GM12891 (cell line): ENCODE measurements at places on chromosomes 7 and 10.
A peak's percentile ranks its signal among the peaks of the same experiment; 100 is the strongest.

- DNase-seq = no peak
Measured at GRCh38 chr10:121448766-121449421, 149.3 kb downstream of the FGFR2 start.

- no peak for DNase-seq
Measured at GRCh38 chr10:72445851-72446250, 91.1 kb upstream of the DNAJB12 start.

- no peak for DNase-seq
Measured at GRCh38 chr10:1243486-1244234, 187.5 kb downstream of the WDR37 start.

DNA sequence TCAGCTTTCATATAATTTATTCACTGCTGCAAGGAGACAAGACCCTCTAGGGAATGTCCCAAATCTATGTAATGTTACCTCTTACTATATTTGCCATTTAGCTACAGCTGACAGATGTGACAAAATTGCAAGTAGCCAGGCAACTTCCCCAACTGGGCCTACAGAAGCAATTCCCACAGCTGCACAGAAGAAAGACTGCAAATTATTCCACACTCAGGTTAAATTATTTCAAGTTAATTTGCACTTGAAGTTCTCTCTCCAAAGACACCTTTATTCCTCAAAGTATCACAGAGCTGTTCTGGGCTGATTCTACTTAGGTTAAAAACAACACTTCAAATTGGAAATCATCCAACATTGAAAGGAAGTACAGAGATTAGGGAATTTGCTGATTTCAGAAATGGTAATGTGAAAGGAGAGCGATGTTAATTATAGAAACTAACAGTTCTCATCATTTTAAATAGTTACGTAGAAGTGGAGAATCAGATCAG, 133.6 kb downstream of the THSD7A start:
- DNase-seq = no peak

GRCh38 chr10:128712661-128713400, 586.6 kb upstream of the MKI67 start:
- DNase-seq = no peak

DNA sequence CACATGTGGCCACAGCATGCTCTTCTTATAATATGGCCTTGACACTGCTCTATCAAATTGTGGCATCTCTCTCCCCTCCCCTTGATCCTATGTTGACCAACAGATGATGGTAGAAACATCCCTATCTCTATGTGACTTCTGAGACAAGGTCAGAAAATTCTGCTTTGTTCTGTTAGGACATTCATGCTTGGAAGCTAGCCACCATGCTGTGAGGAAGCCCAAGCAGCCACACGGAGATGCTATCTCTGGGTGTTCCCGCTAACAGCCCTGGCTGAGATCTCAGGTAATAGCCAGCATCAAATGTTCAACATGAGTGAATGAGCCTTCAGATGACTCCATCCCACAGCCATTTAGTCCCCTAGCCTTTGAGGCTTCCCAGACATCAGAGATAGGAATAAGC, 36.8 kb upstream of the CPXM2 start:
- DNase-seq = no peak

DNA sequence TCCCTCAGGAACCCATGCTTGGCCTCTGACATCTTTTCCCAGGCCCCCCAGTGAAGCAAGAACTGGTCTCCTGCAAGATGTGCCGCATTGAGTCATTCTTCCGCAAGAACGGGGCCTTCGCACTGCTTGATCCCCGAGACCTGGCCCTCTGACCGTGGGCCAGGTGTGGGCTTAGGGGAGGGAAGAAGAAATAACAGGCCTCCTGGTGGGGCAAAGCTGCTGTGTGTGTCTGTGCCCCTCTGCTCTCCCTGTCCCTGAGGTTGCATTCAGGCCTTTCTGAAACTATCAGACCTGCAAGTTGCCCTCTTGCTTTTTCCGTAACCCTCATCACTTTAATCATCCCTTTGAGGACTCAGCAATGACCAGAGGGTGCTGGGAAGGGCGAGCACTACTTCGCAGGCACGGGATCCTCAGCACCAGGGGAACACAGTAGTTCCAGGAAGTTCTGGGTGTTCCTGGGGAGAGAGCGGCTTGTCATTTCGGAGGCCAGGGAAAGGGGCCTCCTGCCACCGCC, 6.0 kb downstream of the ATP6V1F start:
- DNase-seq = no peak

- DNase-seq = no peak
Measured at GRCh38 chr10:79066411-79067240, 2.1 kb upstream of the ZMIZ1 start.

DNA sequence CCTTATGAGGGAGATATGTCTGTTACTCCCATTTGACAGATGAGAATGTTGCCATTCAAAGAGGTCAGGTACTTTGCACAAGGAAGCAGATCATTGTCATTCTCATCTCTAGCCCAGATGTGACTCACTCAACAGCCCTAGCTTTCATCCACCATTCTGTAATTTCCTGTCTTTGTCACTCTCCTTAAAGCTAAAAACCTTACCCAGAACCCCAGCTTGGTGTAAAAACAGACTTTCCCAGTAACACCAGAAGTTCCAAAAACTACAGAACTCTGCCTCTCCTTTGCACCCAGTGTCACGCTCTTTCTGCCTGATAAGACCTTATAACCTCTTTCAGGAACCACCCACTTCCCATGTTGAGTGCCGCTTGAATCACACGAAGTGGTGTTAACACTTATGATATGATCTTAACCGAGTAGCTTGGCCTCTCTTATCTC, 89.1 kb upstream of the SP4 start:
- DNase-seq = no peak

GRCh38 chr10:19579761-19580545, 236.3 kb upstream of the PLXDC2 start:
- DNase-seq = no peak

- DNase-seq = peak; percentile 22
Measured at GRCh38 chr7:36723951-36724664, at the start of gene AOAH. Gene AOAH, minus strand, starts transcription at chr7:36724494. Its CDS starts 346 bp downstream, at chr7:36724148.

GRCh38 chr7:98221611-98222532, 10.6 kb downstream of the BHLHA15 start:
- peak; percentile 20 for DNase-seq

DNA sequence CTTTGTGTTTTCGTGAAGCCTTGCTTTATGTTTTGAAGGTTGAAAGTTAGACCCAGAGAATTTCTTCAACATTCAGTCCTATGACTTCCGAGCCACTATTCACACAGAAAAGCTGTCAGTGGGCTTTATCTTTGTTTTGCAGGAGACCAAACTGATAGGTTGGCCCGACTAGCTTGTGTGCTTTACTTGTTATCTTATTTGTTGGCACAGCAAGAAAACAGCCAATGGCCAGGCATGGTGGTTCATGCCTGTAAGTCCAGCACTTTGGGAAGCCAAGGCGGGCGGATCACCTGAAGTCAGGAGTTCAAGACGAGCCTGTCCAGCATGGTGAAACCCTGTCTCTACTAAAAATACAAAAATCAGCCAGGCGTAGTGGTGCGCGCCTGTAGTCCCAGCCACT, 16.0 kb upstream of the GDI2 start:
- DNase-seq = no peak

DNA sequence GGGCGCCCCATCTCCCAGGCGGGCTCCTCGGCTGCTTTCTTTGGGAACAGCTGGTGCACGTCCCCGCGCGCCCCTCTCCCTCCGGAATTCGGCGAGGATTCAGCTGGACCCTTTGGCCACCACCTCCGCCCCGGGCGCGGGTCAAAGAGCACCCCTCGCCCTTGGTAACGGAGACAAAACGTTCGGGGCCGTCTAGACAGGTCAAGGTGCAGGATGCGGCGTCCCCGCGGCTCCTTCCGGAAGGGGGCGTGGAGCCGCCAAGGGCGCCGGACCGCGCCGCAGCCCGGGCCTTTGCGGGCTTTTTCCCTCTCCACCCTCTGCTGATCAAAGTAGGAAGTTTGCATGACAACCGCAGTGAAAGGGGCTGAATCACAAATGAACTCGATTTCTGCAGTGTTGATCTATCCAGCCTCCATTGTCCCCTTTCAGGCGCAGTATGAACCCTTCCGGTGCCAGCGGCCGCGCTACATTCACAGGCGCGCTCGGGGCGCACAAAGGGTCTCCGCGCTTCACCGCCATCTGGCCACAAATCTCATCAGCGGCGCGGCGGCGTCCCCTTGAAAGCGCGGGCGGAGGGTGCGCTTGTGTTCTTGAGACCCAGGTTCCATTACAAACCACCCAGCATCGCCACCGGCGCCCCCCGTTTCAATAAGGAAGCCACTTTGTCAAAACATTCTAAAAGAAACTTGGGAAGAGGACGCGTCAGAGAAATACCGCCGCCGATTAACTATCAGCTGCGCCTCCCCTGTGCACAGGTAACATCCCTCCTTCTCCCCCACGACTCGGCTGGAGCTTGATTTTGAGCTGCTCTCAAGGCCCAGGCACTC, 36.4 kb downstream of the CNPY1 start:
- no peak for DNase-seq

GRCh38 chr10:114547514-114547913, 110.6 kb downstream of the ABLIM1 start:
- no peak for DNase-seq

GRCh38 chr10:132360766-132361447, 28.9 kb downstream of the LRRC27 start:
- peak; percentile 57 for DNase-seq

GRCh38 chr7:134891262-134891695, 95.0 kb upstream of the AGBL3 start:
- no peak for DNase-seq

DNA sequence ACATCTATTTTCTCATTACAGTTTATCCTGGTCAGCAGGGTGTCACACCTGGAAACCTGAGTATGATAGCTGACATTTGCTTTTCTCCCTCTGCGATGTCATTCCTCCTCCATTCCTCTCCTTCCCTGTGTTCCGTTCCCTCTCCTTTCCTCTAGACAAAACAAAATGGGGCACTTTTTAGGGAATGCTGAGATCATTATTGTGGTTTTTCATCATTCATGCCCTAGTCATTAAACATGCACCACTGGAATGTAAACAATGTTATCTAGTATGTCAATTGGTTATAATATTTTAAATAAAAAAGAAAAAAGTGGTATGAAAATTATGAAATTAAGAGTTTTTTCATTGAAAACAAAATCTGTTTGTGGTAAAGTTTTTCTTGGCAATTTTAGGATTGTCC, 132.6 kb downstream of the MAPK8 start:
- DNase-seq = no peak

- no peak for DNase-seq
Measured at GRCh38 chr7:11358637-11359036, 385.0 kb downstream of the PHF14 start.

GRCh38 chr7:70268179-70268578, 669.9 kb downstream of the AUTS2 start:
- no peak for DNase-seq

DNA sequence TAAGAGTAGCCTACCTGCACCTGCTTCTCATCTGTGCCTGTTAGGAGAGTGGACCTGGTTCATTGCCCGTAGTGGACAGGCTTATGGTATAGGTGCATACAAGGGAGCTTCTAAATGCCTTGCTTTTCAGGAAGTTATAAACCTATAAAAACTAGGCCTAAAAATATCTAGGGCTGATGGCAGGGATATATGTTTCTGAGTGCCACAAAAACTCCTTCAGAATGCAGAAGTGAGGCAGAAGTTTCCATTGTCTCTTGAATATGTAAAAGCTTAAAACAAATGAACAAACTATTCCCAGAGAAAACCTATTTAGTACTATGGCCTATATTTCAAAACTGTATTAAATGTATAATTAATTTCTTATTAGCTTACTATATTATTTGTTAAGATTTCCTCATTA, 91.8 kb downstream of the RNLS start:
- no peak for DNase-seq

GRCh38 chr10:97024168-97025073, 161.3 kb downstream of the SLIT1 start:
- no peak for DNase-seq

DNA sequence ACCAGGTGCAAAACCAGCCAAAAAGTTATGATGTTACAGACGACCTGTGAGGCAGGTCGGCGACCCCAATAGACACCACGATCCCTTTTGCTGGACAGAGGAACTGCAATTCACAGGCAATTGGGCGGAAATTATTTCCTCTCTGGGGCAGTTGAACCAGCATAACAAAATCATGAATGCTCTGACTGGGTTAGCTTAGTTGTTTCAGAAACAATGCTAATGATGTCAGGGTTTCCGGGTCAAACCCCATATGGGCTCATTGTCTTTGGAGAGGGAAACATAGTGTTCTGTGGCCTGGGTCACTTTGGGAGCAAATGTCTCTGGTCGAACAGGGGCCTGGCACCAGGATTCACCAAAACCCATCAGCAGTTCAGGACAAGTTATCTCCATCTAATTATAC, 669.1 kb upstream of the NRP1 start:
- DNase-seq = no peak

- no peak for DNase-seq
Measured at GRCh38 chr7:87131771-87132170, 20.5 kb upstream of the DMTF1 start.

DNA sequence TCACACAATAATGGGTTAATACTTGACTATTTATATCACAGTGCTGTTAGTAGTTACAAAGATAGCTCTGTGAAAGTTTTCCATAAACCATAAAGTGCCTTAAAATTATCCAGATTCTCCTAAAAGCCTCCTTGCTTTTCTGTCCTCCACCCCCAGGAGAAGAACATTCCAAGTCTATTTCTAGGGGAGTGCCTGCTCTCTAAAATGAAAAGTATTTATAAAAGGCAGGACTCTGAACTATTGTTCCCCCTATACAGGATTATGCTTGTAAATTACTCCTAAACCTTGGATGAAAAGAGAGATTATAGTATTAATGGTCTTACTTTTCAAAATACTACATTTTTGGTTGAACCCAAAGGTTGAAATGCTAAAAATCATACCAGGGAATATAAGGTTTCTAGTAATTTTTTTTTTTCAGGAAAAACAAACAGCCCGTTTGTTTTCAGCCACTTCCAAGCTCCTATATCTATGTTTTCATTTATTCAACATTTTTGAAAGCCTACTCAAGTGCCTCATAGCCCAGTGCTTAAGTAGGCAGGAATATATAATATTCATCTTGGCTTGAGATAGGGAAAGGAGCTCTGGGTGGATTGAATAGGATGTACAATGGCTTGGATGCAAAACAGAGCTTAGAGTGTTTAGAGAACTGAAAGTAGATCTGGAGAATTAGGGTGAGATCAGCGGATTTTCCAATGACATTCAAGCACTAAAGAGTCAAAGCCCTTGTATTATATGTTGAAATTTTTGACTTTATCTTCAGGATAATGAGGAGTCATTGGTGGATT, 320.7 kb downstream of the GPR37 start:
- DNase-seq = no peak

DNA sequence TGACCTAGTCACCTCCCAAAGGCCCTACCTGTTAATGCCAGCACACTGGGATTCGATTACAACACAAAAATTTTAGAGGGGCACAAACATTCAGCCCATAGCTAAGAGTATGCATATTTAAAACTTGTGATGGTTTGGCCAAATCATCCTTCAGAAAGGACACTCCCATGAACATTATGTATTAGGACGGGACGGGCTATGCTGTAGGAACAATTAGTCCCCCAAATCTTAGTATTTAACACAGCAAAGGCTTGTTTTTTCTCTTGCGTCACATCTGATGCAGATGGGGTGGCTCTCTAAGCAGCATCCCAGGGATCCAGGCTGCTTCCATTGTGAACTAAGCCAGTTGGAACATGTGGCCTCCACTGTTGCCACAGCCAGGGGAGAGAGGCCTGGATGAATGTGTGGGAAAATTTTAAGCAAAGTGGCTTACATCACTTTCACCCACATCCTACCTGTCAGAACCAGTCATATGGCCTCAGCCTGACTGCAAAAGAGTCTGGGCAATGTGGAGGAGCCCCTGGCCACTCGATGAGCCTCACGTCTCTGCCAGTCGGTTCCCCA, 26.6 kb downstream of the CHST3 start:
- DNase-seq = no peak

GRCh38 chr10:106175760-106176377, 988.6 kb downstream of the SORCS1 start:
- DNase-seq = no peak
